Activated CD4-positive, alpha-beta T cell treated with anti-CD3 and anti-CD28 coated beads, Interleukin-10, Interleukin-2, amounts not matched to agents 100 ng/mL and 50 ng/mL, durations not matched to agents 16 hours and 8 hours (primary cell): ENCODE measurements at places on chromosomes 11 and 22.

GRCh38 chr11:786235-787083, 3.4 kb downstream of the CEND1 start:
- no peak for DNase-seq

- no peak for DNase-seq
These were observed 36.3 kb downstream of the PPP2R1B start for GRCh38 chr11:111729831-111730311.

GRCh38 chr11:44072757-44073658, 6.9 kb downstream of the ACCS start:
- no peak for DNase-seq

- no peak for DNase-seq
These were observed 67.7 kb downstream of the FDX1 start for GRCh38 chr11:110497231-110497978.

GRCh38 chr11:17351510-17352176, at the start of gene NCR3LG1:
TSS of gene NCR3LG1 (plus strand) at chr11:17351800. CDS start at chr11:17351970, 170 bp downstream.
- DNase-seq: peak; percentile 28

GRCh38 chr11:10444725-10445315, 10.2 kb upstream of the AMPD3 start:
- no peak for DNase-seq

DNA sequence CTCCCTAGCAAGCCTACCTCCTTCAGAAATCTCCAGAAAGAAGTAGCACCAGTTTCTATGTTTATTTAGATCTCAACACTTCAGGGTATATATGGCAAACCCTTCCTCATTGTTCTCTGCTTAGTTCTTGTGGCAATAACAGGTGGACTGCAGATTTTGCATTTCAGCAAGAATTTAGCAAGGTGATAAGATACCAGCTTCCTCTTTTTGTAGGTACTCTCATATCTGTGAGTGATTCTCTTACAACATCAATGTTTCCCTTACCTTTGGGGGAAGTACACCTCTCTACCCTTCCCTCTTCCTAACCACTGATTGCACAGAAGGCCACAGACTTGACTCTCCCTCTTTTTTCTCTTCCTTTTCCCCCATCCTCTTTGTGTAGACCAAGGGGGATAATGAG, 230.9 kb upstream of the SESN3 start:
- no peak for DNase-seq

DNA sequence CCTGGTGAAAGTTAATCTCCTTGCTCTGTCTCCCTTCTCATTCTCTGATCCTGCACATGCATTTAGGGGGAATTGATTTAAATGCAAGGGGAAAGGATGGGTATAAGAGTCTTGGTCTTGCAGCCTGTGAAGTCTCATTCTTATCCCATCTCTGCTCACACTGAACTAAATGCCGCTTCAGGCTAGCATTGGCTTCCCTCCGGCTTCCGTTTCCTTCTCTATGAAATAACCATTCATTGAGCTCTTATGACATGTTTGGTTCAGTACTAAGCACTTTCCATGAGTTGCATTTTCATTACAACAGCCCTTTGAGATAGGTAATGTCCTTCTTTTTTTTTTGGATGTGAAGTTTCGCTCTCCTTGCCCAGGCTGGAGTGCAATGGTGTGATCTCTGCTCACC, 5.6 kb downstream of the ZBTB16 start:
- no peak for DNase-seq

- DNase-seq: no peak
These were observed 27.4 kb downstream of the SEZ6L start for GRCh38 chr22:26196657-26197056.

DNA sequence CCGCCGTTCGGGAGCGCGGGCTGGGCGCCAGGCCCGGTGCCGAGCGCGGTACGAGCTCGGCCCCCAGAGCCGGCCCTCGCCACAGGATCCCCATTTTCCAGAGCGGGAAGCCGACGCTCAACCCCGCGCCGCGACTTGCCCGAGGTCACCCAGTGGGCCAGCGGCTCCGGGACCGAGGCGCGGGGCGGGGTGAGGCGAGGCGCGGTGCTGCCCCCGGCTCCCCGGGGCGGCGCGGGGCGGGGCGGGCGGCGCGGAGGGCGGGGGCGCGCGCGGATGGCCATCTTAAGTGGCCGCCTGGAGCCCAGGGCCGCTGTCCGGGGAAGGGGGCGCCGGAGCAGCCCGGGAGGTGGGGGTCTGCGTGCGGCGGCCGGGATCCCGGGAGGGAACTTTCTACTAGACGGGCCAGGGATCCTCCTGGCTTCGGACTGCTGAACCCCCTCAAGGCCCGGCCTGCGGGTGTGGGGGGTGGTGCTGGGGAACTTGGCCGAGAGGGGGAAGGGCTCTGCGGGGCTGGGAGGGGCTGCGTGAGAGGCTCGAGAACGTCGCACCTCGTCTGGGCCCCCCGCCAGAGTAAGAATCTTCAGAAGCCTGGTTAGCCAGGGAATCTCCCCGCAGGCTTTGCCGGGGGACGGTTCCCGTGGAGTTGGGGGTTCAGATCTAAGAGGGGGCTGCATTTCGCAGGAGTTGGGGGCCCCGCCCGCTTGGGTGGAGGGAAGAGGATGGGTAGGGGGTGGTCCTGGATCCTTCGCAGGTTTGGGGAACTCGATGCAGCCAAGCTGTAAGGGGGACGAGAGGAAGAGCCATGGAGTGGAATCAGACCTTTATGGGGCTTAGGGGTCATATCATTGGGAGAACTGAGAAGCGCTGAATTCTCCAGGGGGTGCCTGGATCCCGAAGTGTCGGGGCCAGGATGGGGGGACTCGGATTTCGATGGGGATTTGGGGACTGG, 678 bp upstream of the INPPL1 start:
- peak; percentile 65 for DNase-seq

DNA sequence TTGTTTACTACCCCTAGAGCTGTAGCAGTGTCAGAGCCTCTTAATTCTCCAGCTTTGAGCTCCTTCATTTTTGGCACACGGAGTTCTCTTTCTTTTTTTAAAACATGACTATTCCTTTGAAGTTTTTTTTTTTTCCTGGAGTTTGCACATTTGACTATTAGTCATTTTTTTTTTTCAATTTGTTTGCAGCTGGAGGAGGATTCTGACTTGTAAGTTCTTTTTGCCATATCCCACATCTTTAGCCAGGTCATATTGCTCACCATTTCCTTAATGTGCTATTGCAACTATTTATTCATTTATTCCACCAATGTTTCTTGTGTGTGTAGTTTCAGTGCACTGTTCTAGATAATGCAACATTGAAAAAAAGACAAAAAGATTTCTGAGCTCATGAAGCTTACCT, 166.3 kb upstream of the ARHGAP20 start:
- DNase-seq: no peak

DNA sequence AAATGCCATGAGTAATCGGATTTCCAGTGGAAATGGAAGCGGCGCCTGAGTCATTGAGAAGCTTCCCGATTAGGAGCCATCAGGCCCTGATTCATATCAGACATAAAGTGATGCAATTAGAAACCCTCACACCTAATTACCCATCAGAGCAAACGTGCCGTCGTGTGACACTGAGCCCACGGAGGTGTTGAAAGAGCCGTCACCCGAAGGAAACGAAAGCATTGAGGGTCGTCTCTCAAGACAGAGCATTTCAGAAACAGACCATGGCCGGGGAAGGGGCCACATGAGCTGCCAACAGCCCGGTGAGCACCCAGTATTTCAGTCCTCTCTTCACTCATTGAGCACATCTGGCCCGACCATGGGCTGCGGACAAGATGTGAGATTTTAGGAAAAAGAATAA, 829.3 kb downstream of the TBC1D22A start:
- no peak for DNase-seq

GRCh38 chr11:88402784-88403183, 65.2 kb upstream of the CTSC start:
- no peak for DNase-seq

DNA sequence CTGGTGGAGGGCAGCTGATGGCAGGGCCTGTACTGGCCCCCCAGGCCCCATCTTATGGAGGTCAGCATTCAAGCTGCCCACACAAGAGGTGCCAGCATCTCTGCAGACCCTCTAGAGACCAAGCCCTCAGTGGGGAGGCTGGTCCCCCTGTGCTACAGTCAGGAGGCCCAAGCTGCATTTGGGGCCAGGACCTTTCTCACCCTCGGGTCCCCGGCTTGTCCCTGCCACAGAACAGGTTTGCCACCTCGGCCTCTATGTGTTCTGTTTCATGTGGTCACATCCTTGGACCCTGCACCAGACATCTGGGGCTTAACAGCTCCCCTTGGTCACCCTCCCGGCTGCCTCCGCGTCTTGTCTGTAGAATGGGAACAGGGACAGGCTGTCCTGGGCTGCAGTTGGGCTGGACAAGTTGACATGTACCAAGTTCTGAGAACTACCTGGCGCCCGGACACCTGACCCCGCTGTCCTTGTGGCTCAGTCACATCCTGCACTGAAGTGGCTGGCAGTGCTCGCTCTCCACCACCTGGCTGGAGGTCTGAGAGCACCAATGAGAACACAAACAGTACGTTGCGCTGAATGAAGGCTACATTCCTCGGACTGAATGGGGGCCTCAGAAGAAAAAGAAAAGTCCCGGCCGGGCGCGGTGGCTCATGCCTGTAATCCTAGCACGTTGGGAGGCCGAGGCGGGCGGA, 2.7 kb upstream of the PLXNB2 start:
- no peak for DNase-seq

DNA sequence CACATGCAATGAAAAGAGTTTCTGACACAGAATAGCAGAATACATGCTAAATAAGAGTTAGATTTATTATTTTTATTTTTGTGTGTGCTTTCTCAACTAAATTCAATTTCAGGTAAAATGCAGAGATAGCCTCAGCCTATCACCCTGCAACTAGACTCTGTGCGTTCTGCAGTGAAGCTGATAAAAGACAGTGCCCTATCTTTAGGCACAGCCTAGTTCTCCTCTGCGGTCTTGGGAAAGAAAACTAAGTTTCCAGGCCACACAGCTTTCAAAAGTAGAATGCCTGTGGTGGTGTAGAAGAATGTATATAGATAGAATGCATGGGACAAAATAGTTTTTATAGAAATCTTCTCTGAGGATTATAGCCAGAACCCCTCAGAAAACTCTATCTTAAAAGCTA, 12.0 kb upstream of the MMP1 start:
- DNase-seq: no peak

GRCh38 chr11:4065086-4065485, 29.5 kb upstream of the RRM1 start:
- no peak for DNase-seq

DNA sequence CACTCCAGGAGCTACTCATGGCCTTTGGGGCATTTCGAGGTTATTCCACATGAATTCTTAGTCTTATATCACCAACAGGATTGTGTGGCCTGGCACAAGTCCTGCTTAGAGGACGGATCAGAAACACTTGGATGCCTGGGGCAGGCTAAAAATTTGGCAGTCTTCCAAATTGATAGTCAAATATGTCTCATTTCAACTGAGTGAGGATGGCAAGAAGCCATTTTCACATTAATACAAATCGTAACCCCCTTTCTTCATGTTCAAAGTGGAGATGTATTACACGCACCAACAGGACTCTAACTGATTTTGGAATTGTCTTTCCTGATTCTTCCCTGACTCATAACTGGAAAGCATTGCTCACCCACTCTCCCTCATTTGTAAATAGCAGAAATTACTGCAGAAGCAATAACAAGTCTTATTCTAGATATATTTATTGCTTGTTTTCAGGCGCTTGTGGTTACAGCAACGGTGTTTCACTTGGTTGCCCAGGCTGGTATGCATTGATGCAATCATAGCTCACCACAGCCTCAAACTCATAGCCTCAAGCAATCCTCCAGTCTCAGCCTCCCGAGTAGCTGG, 10.3 kb upstream of the CCDC86 start:
- peak; percentile 42 for DNase-seq

DNA sequence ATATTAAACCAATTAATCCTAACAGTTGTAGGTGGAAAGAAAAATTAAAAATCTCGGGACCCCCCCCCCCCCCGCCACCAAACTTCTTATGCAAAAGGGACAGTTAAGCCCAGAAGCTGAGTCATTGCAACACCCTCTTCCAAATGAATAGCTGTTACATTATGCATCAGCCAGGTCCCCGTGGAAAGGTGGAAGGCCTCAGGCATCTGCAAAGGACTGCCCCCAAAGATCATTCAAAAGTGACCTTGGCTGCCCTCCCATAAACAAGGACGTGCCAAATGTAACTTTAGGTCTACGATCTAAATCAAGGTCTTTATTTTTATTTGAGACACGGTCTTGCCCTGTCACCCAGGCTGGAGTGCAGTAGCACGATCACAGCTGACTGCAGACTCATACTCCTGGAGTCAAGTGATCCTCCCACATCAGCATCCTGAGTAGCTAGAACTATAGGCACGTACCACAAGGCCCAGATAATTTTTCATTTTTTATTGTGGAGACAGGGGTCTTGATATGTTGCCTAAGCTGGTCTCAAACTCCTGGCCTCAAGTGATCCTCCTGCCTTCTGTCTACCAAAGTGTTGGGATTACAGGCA, 22.8 kb downstream of the SYN3 start:
- no peak for DNase-seq

- no peak for DNase-seq
These were observed 15.9 kb downstream of the LSP1 start for GRCh38 chr11:1868636-1869291.

GRCh38 chr11:106152013-106152412, 74.6 kb downstream of the AASDHPPT start:
- no peak for DNase-seq

GRCh38 chr11:96794152-96794551, 404.3 kb downstream of the JRKL start:
- DNase-seq: no peak

DNA sequence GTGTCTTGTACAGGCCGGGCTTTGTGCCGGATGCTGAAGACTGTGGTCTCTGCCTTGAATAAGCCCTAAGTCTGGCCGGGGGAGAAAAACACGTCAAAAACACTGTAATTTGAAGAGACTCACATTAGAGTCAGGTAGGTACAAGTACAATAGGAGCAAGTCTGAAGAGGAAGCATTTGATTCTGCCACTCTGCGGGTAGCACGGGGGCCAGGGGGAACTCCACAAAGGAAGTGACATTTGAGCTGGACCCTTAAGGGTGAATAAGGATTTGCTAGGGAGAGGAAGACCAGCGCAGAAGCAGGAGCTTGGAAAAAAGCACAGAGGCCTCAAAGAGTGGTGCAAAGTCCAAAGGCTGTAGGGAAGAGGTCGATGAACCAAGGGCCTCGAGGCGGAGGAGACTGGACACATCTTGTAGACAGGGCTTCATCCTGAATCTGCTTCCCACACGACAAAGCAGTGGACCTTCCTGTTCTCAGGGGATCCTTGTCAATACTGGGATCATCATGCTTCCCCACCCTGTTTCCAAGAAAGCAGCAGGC, 38.7 kb downstream of the BUD13 start:
- DNase-seq: no peak

DNA sequence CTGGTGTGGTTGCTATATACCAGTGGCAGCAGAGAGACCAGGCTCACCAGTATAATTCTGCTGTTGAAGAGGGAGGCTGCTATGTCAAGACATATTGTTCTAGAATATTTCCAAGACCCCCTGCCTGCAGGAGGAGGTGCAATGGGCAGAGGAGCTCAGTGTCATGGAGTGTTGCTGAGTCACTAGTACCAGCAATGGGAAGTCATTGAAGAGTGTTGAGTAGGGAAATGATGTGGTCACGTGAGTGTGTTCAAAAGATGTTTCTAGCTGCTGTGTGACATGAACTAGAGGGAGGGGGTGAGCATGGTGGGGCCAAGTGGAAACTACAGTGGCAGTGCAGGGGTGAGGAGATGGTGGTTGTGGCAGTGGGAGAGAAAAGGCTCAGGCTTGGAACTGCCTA, 76.3 kb upstream of the BIRC3 start:
- DNase-seq: no peak
